ENCODE measurements at places on chromosomes 7 and 10. TPM values are rescaled to one million over a fixed set of nuclear protein-coding genes. Genes with fewer than 3 reads are reported as not detected.

Gene ZNF736
- 81.1 TPM for total RNA-seq

Gene SLC26A4
- 16.0 TPM for total RNA-seq

Gene CCDC146
- 23.5 TPM for total RNA-seq

Gene UFSP1
- total RNA-seq: 2.5 TPM

Gene IGFBP1
- not detected for total RNA-seq

Gene FRG2B
- total RNA-seq: not detected

Gene ZNF804B
- 9.7 TPM for total RNA-seq
